ENCODE measurements at places on chromosomes 4 and X. TPM values are rescaled to one million over a fixed set of nuclear protein-coding genes. Genes with fewer than 3 reads are reported as not detected.
A peak's percentile ranks its signal among the peaks of the same experiment; 100 is the strongest.

DNA sequence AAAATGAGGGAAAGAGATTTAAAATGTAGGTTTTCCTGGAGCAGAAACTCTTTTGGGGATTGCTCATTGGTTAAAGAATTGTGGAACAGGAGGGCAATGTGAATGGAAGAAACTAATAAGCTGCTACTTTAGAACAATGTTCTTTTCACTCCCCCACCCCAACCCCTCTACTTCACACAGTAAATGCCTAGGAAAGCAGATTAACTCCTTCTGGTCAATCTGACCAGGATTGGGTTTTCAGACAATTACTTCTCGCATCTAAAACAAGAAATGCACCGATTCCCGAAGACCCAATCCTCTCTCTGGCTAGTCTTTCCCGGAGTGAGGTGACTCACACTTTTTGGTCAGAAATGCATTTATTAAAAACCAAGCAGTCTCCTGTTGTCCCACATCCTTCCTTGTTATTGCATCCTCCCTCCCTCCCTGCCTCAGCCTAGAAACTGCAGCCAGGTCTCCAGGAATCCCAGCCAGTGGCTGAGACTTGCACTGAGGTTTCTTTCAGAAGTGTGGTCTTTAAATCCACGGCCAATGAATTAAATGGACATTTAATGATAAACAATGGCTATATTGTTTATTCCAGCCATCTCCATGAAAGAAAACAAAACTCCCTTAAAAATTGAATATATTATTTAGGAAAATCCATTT is 21.4 kb downstream of the MFAP3L start:
- peaks cover 20% of the 10 kb centered on the region for H3K4me1 ChIP-seq
- H3K36me3 ChIP-seq = no peaks in the 10 kb centered on the region
- H3K27me3 ChIP-seq = no peaks in the 10 kb centered on the region
- no peak for DNase-seq
- H3K27ac ChIP-seq = no peak overlapping the region

DNA sequence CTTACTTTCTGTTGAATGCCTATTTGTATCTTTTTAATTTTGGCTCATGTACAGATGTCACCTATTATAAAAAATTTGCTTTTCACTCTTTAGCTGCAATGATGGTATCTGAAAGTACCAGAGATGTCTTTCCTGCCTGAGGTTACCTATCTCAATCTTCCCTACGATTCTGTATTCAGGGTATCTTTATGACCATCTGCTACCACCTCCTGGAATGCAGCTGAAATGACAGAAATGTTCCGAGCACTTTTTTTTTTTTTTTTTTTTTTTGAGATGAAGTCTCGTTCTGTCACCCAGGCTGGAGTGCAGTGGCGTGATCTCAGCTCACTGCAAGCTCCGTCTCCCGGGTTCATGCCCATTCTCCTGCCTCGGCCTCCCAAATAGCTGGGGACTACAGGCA is 136.4 kb downstream of the REPS2 start:
- H3K27ac ChIP-seq = no peak overlapping the region
- no peak for DNase-seq
- no peak overlapping the region for H3K4me3 ChIP-seq

DNA sequence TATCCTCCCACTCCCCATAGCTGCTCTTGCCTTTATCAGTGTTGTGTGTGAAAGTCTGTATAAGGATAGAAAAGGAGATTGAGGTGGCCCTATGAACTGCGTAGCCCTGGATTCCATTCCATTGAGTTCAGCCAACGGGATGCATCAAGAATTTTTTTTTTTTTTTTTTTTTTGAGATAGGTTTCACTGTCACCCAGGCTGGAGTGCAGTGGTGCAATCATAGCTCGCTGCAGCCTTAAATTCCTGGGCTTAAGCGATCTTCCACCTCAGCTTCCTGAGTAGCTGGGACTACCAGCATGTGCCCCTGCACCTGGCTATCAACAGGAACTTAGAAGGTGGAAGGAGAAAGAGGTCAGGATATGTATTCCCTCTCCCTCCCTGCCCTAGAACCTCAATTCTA is 187.2 kb upstream of the SPRY1 start:
- no peaks in the 10 kb centered on the region for H3K27me3 ChIP-seq
- H3K27ac ChIP-seq = no peak overlapping the region
- H3K4me3 ChIP-seq = no peak overlapping the region
- no peaks in the 10 kb centered on the region for H3K4me1 ChIP-seq
- H3K36me3 ChIP-seq = no peaks in the 10 kb centered on the region

- H3K36me3 ChIP-seq = no peaks in the 10 kb centered on the region
- DNase-seq = no peak
- H3K4me3 ChIP-seq = no peak overlapping the region
- H3K27ac ChIP-seq = no peak overlapping the region
- no peaks in the 10 kb centered on the region for H3K27me3 ChIP-seq
- no peaks in the 10 kb centered on the region for H3K4me1 ChIP-seq
These were observed 60.6 kb downstream of the ANXA10 start for GRCh38 chr4:168152837-168153500.

DNA sequence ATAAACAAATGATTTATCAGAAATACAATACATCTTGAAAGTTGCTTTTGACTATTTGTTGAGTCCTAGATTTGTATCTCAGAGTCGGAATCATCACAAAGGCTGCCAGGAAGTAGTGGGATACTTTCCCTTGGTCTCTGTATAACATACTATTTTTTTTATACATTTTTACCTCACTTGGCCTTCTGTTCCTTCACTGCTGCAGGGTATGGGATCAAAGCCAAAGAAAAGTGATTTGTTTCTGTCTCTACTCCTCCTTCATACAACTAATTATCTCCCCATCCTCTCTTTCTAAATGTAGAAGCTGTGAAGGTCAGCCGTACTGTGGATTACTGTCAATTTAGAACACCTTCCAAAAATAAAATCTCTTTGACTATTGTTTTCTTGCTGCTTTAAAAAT is 24.9 kb downstream of the PALLD start:
- H3K27me3 ChIP-seq = no peaks in the 10 kb centered on the region
- no peak overlapping the region for H3K4me3 ChIP-seq
- H3K36me3 ChIP-seq = no peaks in the 10 kb centered on the region

- no peak for DNase-seq
- peaks cover 20% of the 10 kb centered on the region for H3K27me3 ChIP-seq
- H3K4me1 ChIP-seq = peaks cover 4% of the 10 kb centered on the region
- H3K27ac ChIP-seq = no peak overlapping the region
- H3K36me3 ChIP-seq = no peaks in the 10 kb centered on the region
These were observed 184.5 kb upstream of the MBNL3 start for GRCh38 chrX:132673331-132673730.

DNA sequence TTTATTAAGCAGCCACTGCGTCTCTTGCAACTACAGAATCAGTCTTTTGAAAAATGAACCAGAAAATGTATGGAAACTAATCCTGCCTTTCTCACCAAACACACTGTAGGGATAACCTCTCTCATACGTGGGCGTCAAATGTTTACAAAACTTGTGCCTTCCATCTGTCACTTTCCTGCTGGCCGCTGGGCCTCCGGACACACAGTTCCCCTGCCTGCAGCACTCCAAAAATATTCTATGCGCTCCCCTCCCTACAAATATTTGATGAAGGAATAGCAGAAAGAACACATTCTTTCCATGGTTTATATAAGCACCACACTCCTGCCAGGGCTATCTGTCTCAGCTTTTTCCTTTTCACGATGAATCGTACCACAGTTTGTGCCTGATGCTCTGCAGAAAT is 14.9 kb upstream of the CYTL1 start:
- H3K27ac ChIP-seq = peak overlapping the region; percentile 4
- no peaks in the 10 kb centered on the region for H3K4me1 ChIP-seq
- H3K27me3 ChIP-seq = no peaks in the 10 kb centered on the region
- H3K4me3 ChIP-seq = no peak overlapping the region
- DNase-seq = no peak

DNA sequence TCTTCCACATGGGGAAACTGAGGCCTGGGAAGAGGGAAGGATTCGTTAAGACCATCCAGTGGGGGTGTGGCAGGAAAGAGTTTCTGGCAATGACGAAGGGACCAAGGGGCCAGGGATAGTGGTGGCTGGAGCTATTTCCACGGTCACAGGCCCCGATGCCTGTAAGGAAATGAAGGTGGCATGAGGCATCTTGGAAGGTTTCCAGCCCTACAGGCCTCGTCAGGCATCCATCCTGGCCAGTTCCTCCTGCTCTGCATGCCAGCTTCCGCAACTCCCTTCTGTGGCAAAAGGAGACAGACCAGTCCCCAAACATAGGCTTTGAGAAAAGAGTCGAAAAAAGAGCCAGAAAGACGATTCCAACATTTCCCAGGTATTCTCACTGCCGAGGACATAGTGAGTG is 9.2 kb upstream of the C4orf50 start:
- H3K4me3 ChIP-seq = no peak overlapping the region
- no peak overlapping the region for H3K27ac ChIP-seq
- no peaks in the 10 kb centered on the region for H3K27me3 ChIP-seq
- H3K4me1 ChIP-seq = no peaks in the 10 kb centered on the region
- no peak for DNase-seq

GRCh38 chr4:6473264-6474052 is 1.0 kb upstream of the PPP2R2C start:
- peaks cover 45% of the 10 kb centered on the region for H3K27me3 ChIP-seq
- H3K36me3 ChIP-seq = no peaks in the 10 kb centered on the region
- H3K27ac ChIP-seq = no peak overlapping the region
- no peaks in the 10 kb centered on the region for H3K4me1 ChIP-seq

DNA sequence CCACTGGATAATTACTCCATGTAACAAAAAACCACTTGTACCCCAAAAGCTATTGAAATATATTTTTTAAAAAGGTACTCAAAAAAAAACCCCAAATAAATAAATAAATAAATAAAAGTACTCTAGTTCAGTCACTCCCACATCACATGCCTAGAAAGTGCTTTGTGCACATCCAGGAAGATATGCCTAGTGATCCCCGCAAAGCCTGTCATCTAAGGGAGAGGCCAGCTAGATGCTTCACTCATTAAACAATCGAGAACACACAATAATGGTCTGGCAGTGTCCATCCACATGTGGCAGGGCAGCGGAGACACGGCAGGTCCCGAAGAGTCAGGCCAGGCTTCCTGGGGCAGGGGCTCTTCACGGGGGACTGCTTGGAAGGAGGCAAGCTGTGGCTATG is 47.6 kb downstream of the RAB33B start:
- H3K27ac ChIP-seq = no peak overlapping the region
- H3K4me3 ChIP-seq = no peak overlapping the region
- H3K27me3 ChIP-seq = no peaks in the 10 kb centered on the region
- peaks cover 20% of the 10 kb centered on the region for H3K36me3 ChIP-seq
- H3K4me1 ChIP-seq = no peaks in the 10 kb centered on the region

- no peaks in the 10 kb centered on the region for H3K36me3 ChIP-seq
- no peak overlapping the region for H3K27ac ChIP-seq
- no peaks in the 10 kb centered on the region for H3K27me3 ChIP-seq
- DNase-seq = no peak
These were observed 87.8 kb upstream of the NPNT start for GRCh38 chr4:105807496-105807895.

DNA sequence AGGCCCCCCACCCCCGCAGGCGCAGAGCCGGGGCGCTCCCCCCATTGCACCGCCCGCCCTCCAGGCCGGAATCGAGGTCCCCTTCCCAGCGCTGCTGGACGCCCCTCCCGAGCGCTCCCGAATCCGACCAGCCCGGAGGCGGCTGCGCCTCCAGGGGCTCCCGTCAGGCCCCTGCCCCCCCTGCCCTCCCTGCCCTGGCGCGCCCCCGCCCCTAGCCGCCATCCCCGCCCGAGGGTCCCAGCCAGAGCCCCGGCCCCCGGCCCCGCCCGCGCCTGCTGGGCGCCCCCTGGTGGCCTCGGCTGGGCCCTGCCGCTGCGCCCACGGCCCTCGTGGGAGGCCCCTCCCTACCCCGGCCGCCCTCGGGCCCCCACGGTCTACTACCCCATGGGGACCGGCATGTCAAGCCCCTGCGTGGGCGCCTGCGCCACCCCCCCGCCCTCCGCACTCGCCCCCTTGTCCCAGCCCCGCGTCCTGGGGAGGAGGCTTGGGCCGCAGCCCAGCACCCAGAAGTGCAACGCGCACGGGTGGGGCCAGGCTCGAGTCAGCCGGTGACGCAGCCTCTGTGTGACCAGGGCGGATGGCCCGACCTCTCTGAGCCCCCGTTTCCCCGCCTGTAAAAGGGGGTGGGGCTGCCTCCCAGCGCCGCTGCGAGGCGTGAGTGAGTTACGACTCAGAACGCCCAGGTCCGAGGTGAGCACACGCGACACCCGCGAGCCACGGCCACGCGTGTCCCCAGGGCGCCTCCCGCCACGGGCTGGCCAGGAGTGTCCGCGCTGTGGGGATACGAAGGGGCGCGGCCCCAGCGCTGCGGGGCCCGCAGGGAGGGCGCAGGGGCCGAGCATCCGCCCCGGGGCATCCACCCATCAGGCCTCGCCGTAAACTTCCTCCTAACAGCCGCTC is 104.9 kb downstream of the FAM53A start:
- peak overlapping the region; percentile 71 for H3K4me3 ChIP-seq
- H3K27me3 ChIP-seq = peaks cover 13% of the 10 kb centered on the region

DNA sequence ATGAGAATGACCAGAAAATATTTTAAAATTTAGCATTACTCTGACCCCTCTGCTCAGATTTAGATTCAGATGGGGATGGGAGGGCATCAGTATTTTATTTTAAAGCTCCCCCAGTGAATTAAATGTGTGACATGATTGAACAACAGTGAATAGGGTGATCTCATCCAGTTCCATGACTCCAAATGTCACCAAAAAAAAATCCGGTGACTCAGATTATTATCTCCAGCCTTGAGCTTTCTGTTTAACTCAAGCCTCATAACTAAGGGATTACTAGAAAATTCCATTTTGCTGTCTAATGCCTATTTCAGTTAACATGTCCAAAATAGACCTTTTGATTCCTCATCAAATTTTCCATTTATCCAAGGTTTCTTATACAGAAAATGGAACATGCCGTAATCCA is 121.8 kb upstream of the TMEM47 start:
- H3K4me1 ChIP-seq = no peaks in the 10 kb centered on the region
- no peak overlapping the region for H3K27ac ChIP-seq
- H3K27me3 ChIP-seq = no peaks in the 10 kb centered on the region
- no peak overlapping the region for H3K4me3 ChIP-seq

- DNase-seq = no peak
- no peaks in the 10 kb centered on the region for H3K27me3 ChIP-seq
- H3K4me1 ChIP-seq = no peaks in the 10 kb centered on the region
- no peak overlapping the region for H3K4me3 ChIP-seq
- H3K27ac ChIP-seq = no peak overlapping the region
These were observed 373.1 kb downstream of the PPARGC1A start for GRCh38 chr4:23516716-23517115.

DNA sequence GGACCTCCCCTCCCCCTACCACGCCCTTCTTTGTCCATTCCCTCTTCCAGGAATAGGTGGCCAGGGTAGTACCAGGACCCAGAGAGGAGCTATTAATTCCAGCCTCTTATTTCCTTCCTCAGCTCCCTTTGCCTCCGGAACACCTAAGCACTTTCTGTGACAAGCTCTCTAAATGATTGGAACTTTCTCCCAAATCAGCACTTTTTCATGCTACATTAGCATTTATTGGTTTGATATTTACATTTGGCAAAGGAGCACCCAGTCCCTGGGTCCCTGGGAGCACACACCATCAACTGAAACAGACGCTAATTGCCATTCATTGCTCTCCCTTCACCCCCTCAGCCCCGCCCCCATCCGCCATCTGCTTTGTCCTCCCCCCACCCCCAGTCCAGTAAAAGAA is 182.0 kb upstream of the BCOR start:
- no peaks in the 10 kb centered on the region for H3K4me1 ChIP-seq
- no peaks in the 10 kb centered on the region for H3K36me3 ChIP-seq

- no peak for DNase-seq
- no peaks in the 10 kb centered on the region for H3K27me3 ChIP-seq
- no peak overlapping the region for H3K27ac ChIP-seq
- H3K4me1 ChIP-seq = no peaks in the 10 kb centered on the region
- H3K4me3 ChIP-seq = no peak overlapping the region
- no peaks in the 10 kb centered on the region for H3K36me3 ChIP-seq
These were observed 72.9 kb upstream of the SPIN4 start for GRCh38 chrX:63424063-63424462.

WAS gene
- 0.27 TPM for total RNA-seq

PPP1R2C gene
- total RNA-seq = not detected

KLB gene
- not detected for total RNA-seq

AFF2 gene
- total RNA-seq = 5.6 TPM

FREM3 gene
- 0.13 TPM for total RNA-seq

SLC26A1 gene
- total RNA-seq = 0.75 TPM

Data from endodermal cell (in vitro differentiated cells).